ENCODE measurements at places on chromosomes 11 and 22. TPM values are rescaled to one million over a fixed set of nuclear protein-coding genes. Genes with fewer than 3 reads are reported as not detected.

SAA4 gene
- not detected for total RNA-seq

NXPE2 gene
- total RNA-seq, result not detected

IL18BP gene
- total RNA-seq, result 0.83 TPM

CCDC34 gene
- 2.5 TPM for total RNA-seq

CRY2 gene
- 12.8 TPM for total RNA-seq

OR6T1 gene
- total RNA-seq, result not detected

AQP11 gene
- 1.4 TPM for total RNA-seq
